ENCODE measurements at places on chromosomes 4 and X.

GRCh38 chr4:74410272-74410671, 34.7 kb upstream of the AREG start:
- peak; percentile 42 for DNase-seq

GRCh38 chr4:72320223-72320948, 248.6 kb downstream of the ADAMTS3 start:
- DNase-seq, result no peak

DNA sequence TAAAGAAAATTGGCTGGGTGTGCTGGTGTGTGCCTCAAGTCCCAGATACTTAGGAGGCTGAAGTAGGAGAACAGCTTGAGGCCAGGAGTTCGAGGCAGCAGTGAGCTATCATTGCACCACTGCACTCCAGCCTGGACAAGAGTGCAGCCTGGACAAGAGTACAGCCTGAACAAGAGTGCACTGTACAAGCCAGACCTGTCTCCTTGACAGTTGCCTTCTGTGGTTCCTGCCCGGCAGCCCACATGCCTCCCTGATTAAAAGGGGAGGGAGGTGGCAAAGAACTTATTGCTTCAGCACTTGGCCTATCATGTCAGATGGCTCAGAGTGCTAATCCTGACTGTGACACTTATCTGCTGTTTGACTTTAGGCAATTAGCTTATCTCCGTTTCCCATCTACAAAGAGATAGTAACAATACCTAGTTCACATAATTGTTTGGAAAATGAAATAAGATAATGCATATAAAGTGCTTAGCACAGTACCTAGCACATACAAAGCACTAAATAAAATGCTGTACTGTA, 249.1 kb downstream of the DCLK2 start:
- DNase-seq, result no peak

- DNase-seq, result no peak
These were observed 638.0 kb upstream of the FRG1 start for GRCh38 chr4:189302719-189303118.

GRCh38 chr4:34850968-34851367, 1393.3 kb downstream of the ARAP2 start:
- DNase-seq, result peak; percentile 62

DNA sequence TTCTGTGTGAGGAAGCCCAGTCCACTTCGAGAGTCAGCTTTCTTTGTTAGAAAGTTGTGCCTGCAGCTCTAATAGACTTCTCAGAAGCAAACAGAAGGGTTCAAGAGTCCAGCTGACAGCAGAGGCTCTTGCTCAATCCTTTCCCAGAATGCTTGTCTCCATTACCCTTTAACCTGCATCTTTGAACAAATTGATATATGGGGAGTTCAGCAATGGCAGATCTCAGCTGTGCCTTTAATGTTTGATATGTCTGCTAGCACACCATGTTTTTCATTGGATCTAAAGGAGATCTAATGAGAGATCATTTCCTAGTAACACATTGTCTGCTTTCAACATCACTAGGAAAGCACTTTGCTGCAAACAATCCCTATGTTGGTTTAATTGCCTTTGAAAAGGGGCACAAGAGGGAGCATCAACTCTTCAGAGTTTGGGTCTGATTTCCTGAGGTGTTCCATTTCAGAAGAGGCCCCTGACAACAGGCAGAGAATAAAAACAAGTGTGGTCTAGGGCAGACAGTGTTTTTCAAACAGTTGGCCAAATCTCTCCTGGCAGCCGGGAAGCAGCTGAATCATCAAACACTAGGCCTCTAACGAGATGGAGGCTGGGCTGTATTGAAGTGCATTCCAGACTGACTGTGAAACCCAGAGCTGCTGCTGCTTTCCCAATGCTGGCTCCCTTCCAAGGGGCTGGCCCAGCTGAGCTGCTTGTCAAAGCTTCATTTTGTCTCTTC, 55.5 kb downstream of the LUZP4 start:
- peak; percentile 96 for DNase-seq

GRCh38 chrX:69362856-69363255, 141.3 kb upstream of the NALF2 start:
- DNase-seq, result no peak

GRCh38 chrX:110212299-110212698, 105.6 kb downstream of the AMMECR1 start:
- no peak for DNase-seq

- DNase-seq, result no peak
These were observed 17.7 kb downstream of the COL4A6 start for GRCh38 chrX:108420481-108420880.

DNA sequence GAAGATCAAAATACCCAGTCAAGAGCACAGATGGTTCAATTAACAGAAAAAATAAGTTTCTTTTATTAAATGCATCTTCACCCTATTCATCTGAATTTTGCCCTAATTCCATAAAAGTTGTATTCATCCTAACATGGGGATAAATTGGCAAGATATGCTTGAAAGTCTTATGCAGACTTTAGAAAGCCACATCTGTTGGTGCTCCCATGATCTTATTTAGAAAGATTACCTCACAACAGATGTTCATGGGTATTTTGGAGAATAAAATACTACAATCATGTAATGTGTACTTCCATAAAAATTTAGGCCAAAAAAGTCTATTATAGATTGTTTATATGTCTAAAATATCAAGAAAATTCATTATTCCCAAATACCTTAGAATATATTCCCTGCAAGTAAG, 510.3 kb downstream of the TECRL start:
- DNase-seq, result no peak

DNA sequence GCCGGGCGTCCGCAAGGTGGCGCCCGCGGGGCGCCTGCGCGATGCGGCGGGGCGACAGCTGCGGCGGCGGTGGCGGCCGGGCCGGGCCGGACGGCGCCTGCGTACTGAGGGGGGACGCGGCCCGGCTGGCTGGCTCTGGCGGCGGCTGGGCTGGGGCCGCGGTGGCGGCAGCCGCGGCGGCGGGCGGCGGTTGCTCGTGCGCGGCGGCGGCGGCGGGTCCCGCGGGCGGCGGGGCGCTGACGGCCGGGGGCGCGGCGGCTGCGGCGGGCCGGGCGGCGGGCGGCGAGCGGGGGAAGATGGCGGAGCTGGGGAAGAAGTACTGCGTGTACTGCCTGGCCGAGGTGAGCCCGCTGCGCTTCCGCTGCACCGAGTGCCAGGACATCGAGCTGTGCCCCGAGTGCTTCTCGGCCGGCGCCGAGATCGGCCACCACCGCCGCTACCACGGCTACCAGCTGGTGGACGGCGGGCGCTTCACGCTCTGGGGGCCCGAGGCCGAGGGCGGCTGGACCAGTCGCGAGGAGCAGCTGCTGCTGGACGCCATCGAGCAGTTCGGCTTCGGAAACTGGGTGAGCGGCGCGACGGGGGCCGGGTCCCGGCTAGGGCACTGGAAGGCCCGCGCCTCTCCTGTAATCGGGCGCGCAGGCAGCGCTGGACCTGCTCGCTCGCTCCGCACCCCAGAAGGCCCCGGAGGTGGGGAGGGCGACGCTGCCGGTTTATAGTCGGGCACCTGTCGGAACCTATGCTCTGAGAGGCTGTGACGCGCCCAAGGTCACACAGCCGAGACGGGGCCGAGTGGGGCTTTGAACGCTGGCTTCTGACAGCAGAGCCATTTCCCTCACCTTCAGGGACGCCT, at the start of gene TADA2B:
TADA2B (plus strand) TSS at position 89 of the 853 bp plus-strand sequence; CDS start at position 297, 208 bp downstream.
- DNase-seq, result peak; percentile 40

- no peak for DNase-seq
These were observed 39.7 kb upstream of the CXorf51A start for GRCh38 chrX:146854281-146854680.

GRCh38 chr4:106929248-106929647, 106.9 kb downstream of the DKK2 start:
- no peak for DNase-seq

GRCh38 chr4:150743564-150744342, 161.8 kb downstream of the MAB21L2 start:
- DNase-seq, result no peak

DNA sequence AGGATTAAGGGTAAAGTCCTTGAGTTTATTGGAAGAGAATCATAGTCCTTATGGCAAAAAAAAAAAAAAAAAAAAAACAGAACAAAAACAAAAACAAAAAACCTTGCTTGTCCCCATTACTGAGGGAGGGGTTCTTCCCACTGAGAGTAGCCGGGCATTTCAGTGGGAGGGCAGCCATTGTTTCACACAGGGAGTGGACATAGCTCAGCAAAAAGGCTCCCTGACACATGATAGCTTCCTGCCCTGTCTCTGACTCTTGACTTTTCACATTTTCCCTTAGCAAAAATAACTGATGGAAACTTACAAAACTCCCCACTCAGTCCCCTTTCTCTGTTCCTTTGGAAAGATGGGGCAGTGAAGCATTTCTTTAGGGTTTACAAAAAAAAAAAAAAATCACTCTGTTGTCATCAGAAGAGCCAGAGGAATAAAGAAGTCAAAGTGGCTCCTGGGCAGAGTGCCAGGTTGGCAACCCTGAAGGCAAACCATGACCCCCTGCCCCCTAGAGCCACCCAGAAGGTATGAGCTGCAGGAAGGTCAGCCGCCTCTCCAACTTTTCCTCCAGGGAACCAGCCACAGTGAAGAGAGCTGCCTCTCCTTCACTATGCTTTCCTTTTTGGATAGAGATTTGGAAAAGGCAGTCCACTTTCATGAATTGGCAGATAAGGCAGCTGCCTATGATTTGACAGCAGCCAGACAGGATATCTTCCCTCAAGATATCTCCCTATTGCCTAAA, 170.6 kb downstream of the KDR start:
- DNase-seq, result no peak

- no peak for DNase-seq
These were observed 7.5 kb downstream of the STIM2 start for GRCh38 chr4:26867914-26868684.

GRCh38 chr4:147599769-147600168, 17.4 kb upstream of the TMEM184C start:
- DNase-seq, result no peak

GRCh38 chrX:147764868-147765267, 146.9 kb upstream of the FMR1 start:
- DNase-seq, result no peak

GRCh38 chr4:70818921-70819320, 20.8 kb downstream of the GRSF1 start:
- no peak for DNase-seq

DNA sequence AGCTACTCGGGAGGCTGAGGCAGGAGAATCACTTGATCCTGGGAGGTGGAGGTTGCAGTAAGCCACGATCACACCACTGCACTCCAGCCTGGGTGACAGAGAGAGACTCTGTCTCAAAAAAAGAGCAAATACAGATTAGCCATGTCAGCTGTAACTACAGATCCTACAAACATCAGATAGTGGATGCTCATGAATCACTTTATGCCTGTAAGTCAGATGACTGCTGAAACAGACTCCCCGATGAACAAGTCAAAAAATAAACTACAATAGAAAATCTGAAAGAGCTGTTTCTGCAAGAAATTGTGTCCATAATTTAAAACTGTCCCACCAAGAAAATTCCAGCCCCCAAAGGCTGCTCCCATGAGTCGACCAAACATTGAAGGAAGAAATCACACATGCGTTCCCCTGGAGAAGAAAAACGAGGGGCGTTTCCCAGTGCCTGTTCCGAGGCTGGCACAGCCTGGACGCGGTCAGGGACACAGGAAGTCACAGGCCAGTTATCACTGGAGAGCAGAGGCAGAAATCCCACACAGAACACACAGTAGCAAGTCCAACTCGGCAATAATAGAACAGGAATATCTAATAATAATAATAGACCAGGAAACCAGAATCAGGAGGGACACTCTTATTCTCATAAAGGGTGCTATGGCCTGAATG, 30.0 kb upstream of the GTPBP6 start:
- no peak for DNase-seq

DNA sequence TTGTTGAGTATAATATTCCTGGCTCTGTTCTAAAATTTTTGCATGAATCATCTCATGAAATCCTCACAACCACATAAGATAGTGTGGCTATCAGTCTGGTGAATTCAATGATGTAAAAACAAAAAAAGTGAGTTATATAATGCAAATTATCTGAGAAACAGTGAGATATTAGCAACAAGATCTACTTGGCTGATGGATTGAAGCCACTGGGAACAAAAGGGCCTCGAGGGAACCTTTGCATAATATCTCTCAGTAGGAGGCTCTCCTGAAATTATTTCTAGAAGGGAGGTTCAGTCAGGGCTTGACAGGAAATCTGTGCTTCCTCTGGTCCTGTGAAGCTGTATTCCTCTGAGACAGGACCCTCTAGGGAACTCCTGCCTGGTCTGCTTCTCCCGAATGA, 30.1 kb upstream of the NUP54 start:
- DNase-seq, result no peak

DNA sequence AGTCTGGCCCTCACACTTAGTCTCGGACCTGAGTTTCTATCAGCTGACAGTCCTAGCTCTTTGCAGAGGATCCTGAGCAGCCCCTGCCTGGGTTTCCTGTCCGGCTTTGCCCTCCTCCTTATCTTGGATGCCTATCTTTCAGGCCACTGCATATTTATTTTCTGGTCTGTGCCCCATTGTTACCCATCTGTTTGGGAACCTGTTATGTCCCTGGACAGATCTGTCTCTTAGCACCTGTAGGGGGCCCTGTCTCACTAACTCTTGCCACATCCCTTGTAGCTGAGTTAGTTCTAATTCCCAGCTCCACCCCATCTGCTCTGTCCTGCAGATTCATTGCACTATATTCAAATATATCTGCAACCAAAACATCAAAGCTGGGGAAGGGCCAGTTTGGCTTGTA, 514.9 kb upstream of the LCORL start:
- no peak for DNase-seq

DNA sequence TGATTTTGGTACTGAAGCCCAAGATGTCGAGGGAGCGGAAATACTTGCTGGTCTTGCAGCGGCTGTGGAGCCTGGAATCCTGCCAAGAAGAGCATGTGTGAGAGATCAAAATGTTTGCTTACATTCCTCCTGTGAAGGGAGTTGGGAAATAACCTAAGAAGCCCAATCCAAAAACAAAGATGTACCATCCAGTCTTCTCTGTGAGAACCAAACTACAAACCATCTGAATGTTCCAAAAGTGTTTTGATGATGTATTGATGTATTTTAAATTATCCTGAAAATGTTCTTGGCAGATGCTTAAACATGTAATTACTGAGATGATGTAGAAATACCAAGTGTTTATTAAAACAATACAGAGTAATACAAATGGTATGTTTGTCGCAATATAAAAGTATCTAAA, 10.1 kb upstream of the ADH1A start:
- peak; percentile 89 for DNase-seq

DNA sequence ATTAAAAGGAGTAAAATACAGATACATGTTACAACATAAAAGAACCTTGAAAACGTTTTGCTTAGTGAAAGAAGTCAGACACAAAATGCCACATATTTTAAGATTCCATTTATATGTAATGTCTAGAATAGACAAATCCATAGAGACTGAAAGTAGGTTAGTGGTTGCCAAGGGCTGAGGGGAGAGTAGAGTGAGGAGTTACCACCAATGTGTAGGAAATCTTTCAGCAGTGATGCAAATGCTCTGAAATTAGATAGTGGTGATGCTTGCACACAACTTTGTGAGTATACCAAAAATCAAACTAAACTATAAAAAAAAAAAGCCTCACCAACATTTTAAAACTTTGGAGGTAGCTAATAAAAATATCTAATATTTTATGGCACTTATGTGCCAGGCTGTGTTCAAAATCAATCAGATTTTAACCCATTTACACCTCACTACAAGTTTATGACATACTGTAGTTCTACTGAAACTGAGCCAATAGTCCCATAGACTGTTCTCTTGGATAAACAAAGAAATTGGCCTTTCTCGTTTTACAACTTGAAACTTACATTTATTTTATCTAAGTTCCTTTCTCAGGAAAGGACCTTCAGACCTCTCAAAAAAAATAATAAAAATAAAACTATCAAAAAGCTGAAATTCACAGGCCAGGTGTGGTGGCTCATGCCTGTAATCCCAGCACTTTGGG, 29.1 kb upstream of the KLHL8 start:
- no peak for DNase-seq

Data from astrocyte of the spinal cord (primary cell).